ENCODE measurements at places on chromosomes 6 and 20. TPM values are rescaled to one million over a fixed set of nuclear protein-coding genes. Genes with fewer than 3 reads are reported as not detected.

The XKR7 gene
- total RNA-seq = 0.02 TPM

The PRR18 gene
- total RNA-seq = 0.07 TPM

The PDE7B gene
- total RNA-seq = 1.6 TPM

The DEFB132 gene
- total RNA-seq = not detected

The RSPH4A gene
- total RNA-seq = 0.24 TPM

The DEFB124 gene
- not detected for total RNA-seq

The BCKDHB gene
- 5.6 TPM for total RNA-seq

The TNFAIP3 gene
- total RNA-seq = 15.7 TPM

The GHRH gene
- not detected for total RNA-seq

The ZSCAN23 gene
- total RNA-seq = not detected

The PRDM13 gene
- 1.1 TPM for total RNA-seq

The SNAP25 gene
- 22.0 TPM for total RNA-seq

The GRIK2 gene
- total RNA-seq = 0.32 TPM

The HAO1 gene
- not detected for total RNA-seq

The SLC17A9 gene
- not detected for total RNA-seq

The LY6G6F gene
- total RNA-seq = not detected

Measured in A549 treated with DMSO at 1 μM for 4 hours (cell line).